Left forelimb (tissue), 1 donor: ENCODE measurements at places on chromosomes 2 and 18.

DNA sequence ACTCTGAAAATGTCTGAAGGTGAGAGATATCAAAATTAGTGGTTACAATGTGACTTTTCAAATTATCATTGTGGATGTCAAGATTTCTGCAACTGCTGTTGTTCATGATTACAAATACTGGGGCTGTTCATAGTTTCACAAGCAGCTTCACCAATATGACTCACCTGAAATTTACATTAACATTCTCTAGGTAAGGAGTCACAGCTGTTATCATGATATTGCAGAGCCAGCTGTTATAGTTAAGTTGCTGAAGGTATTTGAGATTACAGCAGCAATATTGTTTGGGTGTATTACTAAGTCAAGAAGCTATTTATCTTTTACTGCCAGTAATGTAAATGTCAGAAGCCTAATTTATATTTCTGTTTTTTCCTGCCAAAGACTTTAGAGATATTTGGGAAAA is 140.0 kb downstream of the MC4R start:
- DNase-seq, result no peak

GRCh38 chr2:126827371-126827770 is 71.3 kb upstream of the TEX51 start:
- DNase-seq, result no peak

- peak; percentile 52 for DNase-seq
Measured at GRCh38 chr2:70890469-70891065, 45.1 kb upstream of the ATP6V1B1 start.

- DNase-seq, result no peak
Measured at GRCh38 chr2:58055033-58055786, 8.6 kb downstream of the VRK2 start.

DNA sequence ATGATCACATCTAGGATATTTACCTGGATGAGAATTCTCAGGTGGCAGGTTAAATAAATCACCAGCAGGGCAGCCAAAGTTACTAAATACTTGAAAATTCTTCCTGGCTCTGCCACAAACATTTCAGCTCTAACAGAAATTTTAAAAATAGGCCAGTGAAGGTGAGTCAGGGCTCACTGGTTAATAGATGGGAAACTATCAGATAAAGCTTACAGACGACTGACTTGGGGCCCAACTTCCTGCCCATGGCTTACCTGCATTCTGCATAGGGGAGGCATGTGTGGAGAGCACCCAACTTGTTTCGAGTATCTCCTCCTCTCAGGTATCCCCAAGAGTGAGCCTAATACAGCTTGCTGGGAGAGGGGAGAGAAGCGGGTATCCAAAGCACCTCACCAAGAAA is 57.8 kb downstream of the SPRED2 start:
- DNase-seq, result no peak

DNA sequence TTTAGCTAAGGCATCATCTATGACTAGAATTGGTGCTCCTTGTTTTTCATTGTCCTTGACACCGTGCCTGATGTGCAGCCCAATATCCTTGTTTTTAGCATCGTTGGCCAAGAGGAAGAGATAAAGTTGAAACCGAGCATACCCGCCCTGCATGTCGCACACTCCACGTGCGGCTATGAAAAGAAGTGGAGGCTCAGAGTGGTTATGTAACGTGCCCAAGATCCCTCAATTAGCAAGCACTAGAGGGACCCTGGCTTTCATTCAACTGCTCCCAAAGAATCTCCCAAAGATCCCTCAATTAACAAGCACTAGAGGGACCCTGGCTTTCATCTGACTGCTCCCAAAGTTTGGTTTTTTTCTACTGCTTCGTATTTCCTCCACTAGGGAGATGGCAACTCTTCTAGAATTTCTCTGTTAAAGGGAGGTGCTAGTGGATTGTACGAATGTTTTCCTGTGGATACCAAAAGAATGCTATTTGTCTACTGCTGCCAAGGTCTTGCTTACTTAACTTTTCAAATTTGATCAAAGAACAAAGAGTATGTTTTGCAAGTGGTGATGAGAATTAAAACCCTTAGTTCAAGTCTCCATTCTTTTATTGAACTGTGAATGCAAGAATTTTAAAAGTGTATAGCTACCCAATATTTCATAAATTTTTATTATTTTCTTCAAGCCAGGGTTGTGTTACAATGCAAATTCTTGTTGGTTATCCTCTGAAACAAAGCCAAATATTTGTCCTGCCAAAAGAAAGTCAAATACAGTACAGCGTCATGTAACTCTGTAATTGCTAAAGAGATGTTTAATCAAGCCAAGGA is 92.1 kb downstream of the AOX1 start:
- no peak for DNase-seq

DNA sequence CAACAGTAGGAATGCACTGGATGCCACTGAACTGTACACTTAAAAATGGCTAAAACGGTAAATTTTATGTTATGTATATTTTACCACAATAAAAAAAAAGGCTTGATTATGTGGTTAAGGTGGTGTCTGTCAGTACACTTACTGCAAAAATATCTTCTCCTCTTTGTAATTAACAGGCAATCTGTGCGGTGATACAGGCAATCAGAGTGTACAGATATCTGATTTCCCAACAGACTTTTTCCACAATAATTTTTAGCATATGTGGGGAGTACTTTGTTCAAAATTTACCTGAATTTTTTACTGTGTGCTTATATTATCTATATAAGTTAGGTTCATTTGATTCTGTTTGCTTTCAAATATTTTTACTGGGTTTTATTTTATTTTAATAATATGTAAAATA is 175.0 kb upstream of the PGAP1 start:
- no peak for DNase-seq

DNA sequence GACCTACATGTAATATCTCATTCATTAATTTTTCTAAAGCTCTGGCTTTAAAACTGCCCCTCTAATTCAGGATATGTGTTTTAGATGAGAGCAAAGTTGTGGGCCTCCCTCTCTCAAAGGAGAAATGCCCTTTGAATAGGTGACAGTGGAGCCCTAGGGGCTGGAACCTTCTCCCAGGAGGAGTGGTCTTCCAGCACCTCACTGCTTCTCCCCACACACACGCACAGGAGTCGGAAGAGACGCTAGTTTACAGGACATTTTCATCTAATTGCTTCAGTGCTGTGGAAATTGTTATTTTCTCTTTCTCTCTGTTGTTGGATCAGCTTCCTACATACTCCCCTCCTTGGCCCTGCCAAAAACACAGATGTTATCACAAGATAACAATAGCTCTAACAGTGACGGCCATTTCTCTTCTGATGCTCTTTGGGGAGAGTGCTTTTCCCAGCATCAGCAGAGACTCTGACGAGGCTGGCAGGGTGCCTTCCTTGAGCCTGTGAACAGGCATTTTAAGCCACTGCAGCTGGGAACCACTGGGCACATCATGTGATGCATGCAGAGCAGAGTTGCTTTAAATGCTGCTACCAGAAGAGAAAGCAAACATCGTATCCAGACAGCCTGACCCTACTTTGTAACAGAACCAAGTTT is 209.4 kb upstream of the SP5 start:
- peak; percentile 77 for DNase-seq

DNA sequence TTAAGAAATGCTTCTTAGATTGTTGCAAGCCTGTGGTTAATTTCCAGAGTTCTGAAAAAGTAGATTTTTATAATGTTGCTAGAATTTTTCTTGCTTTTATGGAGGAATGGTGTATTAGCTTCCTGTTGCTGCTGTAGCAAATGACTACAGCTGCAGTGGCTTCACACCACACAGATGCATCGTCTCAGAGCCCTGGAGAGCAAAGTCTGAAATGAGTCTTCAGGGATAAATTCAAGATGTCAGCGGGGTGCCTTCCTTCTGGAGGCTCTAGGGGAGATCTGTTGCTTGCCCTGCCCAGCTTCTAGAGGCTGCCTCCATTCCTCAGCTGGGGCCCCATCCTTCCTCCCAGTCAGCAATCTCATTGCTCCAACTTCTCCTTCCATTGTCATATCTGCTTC is 187.8 kb downstream of the ZNF516 start:
- DNase-seq, result no peak

GRCh38 chr2:172098650-172099471 is 3.8 kb downstream of the DLX2 start:
- peak; percentile 68 for DNase-seq

GRCh38 chr2:12192762-12193161 is 446.3 kb downstream of the LPIN1 start:
- DNase-seq, result no peak

GRCh38 chr2:135821190-135821589 is 15.8 kb downstream of the LCT start:
- DNase-seq, result no peak

- DNase-seq, result no peak
Measured at GRCh38 chr2:18896125-18896764, 306.9 kb upstream of the NT5C1B start.
